ENCODE measurements at places on chromosomes 3 and 15.

- DNase-seq: no peak
These were observed 1.3 kb downstream of the DGKG start for GRCh38 chr3:186360779-186361178.

GRCh38 chr3:185470323-185470722, 28.5 kb downstream of the TMEM41A start:
- no peak for DNase-seq

DNA sequence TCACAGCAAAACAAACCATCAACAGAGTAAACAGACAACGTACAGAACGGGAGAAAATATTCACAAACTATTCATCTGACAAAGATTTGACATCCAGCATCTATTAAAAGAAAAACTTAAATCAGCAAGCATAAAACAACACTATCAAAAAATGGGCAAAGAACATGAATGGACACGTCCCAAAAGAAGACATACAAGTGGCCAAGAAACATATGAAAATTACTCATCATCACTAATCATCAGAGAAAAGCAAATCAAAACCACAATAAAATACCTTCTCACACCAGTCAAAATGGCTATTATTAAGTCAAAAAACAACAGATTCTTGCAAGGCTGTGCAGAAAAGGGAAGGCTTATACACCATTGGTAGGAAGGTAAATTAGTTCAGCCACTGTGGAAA, 13.7 kb upstream of the SERPINI2 start:
- no peak for DNase-seq

GRCh38 chr3:105858017-105858416, 10.8 kb downstream of the CBLB start:
- DNase-seq: no peak

- DNase-seq: no peak
These were observed 27.8 kb downstream of the SPTSSB start for GRCh38 chr3:161343540-161343939.

DNA sequence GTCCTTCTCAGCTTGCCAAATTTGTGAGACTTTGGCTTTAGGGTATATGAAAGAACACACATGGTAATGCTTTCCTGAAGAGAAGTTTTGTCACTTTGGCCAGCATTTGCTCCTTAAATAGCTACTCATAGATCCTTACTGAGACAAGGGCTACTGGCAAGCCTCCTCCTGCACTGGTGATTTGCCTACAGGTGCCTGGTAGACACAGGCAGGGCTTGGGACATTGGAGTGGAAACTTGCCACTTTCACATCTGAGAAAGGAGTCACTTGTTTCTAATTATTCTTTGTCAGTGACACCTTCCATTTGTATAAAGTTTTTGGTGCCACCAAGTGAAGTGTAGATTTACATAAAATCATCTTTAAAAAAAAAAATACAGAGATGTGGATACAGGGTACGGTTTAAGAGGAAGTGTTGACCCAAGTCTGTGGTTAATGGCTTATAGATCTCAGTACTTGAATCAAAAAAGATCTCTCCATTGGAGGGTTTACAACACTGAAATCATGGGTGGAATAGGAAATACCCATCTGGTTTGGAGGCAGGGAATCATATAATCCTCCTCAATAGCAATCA, 132.8 kb upstream of the GADL1 start:
- no peak for DNase-seq

- peak; percentile 45 for DNase-seq
These were observed 110.4 kb upstream of the GMNC start for GRCh38 chr3:190972840-190973270.

DNA sequence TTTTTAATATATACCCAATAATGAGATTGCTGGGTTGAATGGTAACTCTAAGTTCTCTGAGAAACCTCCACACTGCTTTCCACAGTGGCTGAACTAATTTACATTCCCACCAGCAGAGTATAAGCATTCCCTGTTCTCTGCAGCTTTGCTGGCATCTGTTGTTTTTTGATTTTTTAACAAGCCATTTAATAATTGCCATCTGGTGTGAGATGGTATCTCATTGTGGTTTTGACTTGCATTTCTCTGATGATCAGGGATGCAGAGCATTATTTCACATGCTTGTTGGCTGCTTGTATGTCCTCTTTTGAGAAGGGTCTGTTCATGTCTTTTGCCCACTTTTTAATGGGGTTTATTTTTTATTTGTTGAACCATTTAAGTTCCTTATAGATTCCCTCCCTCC, 75.0 kb upstream of the EPHB3 start:
- DNase-seq: no peak

DNA sequence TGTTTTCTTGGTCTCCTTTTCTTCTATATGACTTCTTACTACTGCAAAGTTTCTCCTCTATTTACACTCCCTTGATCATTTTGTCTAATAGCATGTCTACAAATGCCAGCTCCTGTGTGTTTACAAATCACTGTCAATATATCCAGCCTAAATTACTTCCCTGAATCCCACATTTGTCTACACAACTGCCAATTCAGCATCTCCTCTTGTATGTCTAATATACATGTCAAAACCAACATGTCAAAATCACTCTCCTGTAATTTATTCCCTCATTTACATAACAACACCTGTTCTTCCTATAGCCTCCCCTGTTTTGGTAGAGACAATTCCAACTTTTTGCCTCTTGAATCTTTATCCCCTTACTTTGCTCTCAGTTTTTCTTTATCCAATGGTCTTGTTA, 359.3 kb downstream of the PLOD2 start:
- DNase-seq: no peak

GRCh38 chr3:144708437-144708836, 736.8 kb downstream of the DIPK2A start:
- no peak for DNase-seq

- DNase-seq: no peak
These were observed 66.6 kb upstream of the IGF1R start for GRCh38 chr15:98581715-98582114.

GRCh38 chr3:111944372-111944771, 34.5 kb upstream of the ABHD10 start:
- no peak for DNase-seq

GRCh38 chr3:11553436-11554235, 90.1 kb downstream of the VGLL4 start:
- DNase-seq: no peak

- no peak for DNase-seq
These were observed 600.5 kb downstream of the PYDC2 start for GRCh38 chr3:192061426-192061825.

GRCh38 chr3:134149286-134149685, 101.4 kb downstream of the RYK start:
- DNase-seq: no peak

GRCh38 chr3:36192901-36193300, 187.4 kb upstream of the STAC start:
- no peak for DNase-seq

- DNase-seq: no peak
These were observed 8.1 kb upstream of the MAPK6 start for GRCh38 chr15:52010633-52011595.

DNA sequence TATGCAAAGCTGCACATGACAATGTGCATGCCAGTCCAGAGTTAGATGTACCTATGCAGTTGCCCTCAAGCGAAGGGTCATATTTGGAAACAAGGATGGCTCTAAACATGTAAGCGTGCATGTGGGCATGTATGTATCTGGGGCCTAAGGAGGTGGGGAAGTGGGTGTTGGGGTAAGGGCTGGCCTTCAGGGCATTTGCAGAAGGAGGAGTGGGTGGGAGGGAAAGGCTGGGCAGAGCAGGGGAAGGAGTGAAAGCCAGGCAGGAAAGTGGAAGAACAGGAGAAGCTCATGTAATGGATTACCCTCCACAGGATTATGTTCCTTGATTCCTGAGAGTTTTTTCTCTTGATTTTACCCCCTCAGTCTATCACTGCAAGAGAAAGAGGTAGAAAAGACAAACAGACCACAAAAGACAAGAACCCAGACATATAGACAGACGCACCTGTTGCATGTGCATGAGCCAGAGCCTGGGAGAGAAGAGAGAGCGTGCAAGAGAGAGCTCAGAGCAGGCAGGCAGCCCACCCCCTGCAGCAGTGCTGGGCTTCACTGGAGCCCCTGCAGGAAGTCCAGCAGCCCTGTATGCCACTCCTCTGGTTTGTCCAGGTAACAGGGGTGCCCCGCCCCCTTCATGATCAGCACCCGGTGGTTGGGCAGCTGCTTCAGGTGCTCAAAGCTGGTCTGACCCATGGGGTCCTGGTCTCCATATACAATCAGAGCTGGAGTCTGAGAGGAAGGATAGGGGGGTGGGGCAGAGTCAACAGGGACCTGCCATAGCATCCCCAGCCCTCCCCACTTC, 1.8 kb upstream of the PCBP4 start:
- DNase-seq: no peak

- DNase-seq: no peak
These were observed 282.7 kb downstream of the CNTN3 start for GRCh38 chr3:74331711-74332110.

DNA sequence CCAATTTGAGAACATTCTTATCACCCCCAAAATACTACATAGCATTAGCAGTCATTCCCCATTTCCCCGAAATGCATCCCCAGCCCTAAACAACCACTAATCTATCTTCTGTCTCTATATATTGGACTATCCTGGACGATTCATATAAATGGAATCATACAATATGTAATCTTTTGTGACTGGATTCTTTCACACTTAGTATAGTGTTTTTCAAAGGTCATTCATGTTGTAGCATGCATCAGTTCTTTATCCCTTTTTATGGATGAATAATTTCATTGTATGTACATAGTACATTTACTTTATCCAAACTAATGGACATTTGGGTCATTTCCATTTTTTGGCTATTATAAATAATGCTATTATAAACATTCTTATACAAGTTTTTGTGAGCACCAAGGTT, 27.5 kb upstream of the EIF1B start:
- no peak for DNase-seq

- peak; percentile 91 for DNase-seq
These were observed 20.3 kb upstream of the LPP start for GRCh38 chr3:188133646-188134045.

DNA sequence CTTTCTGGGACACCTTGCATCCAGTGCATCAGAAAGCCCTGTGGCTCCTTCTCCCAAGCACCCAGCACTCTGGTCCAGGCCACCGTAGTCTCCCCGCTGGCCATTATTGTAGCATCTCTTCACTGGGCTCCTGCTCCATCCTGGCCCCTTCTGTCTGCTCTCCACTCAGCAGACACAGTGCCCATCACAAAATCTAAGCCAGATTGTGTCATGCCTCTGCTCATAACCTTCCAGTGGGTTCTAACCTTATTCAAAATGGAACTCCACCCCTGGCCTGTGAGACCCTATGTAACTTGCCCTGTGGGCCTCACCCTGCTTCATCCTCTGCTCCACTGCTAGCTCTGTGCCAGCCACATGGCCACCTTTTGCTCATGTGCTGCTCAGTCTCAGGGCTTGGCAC, 31.7 kb upstream of the PRR23E start:
- no peak for DNase-seq

DNA sequence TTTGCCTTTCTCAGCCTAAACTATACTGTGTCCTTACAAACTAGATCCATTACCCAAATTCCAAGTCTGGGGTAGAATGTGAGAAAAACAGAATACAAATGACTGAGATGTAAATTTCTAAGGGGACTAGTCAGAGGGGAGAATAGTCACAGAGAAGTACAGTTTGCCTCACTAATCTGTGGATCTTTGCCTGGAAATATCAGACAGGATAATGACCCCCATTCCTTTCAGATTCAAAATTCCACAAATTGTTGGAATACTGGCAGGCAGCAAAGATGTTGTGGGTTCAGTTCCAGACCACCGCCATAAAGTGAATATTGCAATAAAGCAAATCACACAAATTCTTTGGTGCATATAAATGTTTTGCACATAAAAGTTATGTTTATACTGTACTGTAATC, 762.8 kb upstream of the NR2F2 start:
- DNase-seq: no peak

GRCh38 chr3:109977897-109978296, 640.6 kb upstream of the DPPA4 start:
- DNase-seq: no peak

DNA sequence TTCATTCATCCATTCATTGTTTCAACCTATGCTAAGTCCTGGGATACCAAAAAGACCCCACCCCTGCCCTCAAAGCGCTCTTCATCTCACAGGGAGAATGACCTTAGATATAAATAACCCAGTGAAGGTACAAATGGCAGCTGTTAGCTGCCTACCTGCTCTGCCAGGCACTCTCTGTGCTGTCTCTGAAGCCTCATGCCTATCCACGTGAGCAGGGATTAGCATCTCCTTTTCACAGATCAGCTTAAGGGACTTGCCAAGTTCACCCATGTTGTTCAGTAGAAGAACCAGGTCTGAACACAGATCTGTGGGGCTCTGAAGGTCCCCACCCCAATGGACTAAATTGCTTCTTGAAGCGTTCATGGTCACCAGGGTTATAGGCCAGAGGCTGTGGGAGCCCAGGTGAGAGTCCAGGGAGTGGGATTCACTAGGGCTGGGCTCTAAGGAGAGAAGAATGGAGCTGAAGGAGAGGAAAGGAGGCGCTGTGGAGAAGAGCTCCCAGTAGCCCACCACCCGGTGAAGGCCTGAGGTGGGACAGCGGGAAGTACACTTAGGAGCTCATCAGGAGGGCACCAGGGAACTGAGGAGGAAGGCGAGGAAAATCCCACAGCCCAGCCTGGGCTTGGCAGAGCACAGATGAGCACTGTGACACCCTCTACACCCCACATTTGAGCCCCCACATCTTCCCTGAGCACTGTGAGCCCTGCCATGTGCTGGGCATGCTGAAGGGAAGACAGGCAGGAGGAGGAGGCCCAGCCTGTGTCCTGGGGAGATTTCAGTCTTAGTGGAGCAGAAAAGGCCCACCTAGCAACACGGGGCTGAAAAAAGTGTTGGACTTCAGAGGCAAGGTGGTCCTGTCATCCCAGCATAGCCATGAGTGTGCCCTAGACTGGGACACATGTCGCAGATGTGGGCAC, 20.4 kb downstream of the RBP1 start:
- DNase-seq: no peak

DNA sequence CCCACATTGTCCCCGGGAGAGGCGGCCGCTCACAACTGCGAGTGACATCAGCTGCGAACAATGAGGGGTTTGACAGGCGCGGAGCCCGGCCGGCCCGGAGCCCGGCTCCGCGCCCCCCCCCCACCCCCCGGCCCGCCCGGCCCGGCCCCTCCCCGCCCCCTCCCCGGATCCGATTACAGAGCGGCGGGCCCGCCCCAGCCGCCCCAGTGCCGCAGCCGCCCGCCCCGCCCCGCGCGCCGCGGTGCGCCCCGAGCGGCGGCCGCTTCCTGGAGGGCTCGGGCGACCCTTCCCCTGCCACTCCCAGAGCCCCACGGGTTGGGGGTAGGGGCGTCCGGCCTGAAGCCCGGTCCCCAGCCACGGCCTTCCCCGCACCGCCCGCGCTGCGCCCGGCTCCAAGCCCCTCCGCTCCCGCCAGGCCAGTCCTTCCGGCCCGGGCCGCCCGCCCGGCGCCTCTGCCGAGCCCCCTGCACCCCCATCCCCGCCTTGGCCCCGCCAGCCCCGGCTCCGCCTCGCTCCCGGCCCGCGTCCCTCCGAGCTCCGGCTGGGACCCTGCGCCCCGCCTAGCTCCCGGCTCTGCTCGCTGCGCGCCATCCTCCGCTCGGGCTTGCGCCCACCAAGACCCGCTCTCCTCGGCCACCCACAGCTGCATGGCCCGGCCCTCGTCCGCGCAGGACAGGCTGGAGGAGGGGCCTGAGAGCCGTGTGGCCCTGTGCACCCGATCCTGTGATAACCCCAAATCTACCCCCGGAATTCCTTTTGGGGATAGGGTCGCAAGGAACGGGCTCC, at the start of gene PCBP4:
Gene PCBP4, minus strand, starts transcription at position 71 of the 786 bp plus-strand sequence. CDS start 6,214 bp downstream, outside the sequence.
- DNase-seq: no peak

All from retinal pigment epithelial cell (primary cell).